ENCODE measurements at places on chromosomes 6 and 20.

DNA sequence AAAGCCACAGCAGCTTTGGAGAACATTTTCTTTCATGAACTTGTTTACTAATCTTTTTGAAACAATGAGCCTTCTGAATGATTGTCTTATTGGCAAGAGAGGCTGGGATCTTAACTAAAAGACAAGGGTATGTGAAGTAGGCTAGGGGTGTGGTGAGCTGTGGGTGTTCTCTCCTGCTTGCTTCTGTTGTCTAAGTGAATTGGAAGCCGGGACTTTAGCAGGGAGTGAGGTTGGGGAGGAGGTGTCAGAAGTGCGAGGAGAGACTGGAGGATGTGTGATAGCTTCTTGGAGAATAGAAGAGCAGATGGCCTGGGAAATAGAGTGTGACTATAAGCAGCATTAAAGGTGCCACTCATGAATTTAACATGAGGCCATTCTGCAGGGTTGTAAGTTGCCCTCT, 562.8 kb downstream of the UTRN start:
- no peak for DNase-seq

- DNase-seq: no peak
These were observed 61.7 kb downstream of the PYGB start for GRCh38 chr20:25309395-25310267.

DNA sequence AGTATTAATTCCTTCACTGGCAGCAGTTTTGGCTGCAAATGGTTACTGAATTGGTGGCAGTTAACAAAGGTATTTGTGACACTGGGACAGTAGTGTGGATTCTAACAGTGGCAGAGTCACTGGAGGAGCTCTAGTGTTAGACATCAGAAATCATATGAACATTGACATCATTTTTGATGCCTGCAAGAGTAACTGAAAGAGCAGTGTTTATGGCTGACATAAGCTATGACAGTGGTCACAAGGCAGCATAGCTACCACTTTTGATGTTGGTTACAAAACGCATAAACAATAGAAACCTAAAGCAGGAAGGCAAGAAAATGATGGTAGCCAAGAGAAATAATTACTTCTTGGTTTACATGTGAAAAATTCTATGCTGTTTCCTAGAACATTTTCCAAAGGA, 326.7 kb upstream of the MAN1A1 start:
- DNase-seq: no peak

GRCh38 chr6:137005073-137005472, 39.7 kb downstream of the IL20RA start:
- no peak for DNase-seq

DNA sequence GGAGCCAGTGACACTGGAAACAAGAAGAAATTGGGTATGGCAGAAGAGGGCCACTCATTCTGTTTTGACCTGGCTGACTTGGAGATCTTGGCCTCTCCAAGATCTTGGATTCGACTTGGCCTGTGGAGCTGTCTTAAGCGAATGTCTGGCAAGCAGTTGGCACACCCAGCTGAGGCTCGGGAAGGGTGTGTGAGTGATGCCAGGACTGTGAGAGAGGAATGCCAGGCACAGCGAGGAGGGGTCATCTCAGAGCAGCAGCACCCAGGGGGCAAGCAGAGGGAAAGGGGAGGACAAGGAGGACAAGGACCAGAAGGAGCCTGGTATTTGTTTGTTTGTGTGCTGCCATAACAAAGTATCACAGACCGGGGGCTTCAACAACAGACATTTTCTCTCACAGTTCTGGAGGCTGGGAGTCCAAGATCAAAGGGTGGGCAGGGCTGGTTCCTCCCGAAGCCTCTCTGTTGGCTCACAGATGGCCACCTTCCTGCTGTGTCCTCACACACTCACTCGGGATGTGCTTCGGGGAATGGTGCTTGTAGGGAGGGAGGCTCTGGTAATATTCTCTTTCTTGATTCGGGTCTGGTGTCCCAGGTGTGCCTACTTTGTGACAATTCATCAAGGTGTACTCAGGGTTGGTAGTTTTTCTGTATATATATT, 33.0 kb downstream of the RPP40 start:
- DNase-seq: no peak

DNA sequence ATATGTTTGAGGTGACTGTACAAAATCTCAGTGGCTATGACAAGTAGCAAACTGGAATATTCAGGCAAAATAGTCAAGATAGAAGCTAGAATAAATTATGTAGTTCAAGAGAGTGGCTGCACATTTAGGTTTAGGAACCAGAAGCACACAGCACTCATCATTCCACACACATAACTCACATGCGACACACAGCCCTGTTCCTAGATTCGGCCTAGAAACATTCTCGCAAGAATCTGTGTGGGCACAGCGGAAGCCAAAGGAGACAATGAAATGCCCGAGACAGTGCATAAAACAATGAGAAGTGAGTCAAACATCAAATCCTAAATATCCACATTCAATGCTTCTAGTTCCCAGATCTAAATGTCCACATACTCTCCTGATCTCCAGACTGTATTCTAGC, 9.5 kb upstream of the SUPT3H start:
- DNase-seq: no peak

DNA sequence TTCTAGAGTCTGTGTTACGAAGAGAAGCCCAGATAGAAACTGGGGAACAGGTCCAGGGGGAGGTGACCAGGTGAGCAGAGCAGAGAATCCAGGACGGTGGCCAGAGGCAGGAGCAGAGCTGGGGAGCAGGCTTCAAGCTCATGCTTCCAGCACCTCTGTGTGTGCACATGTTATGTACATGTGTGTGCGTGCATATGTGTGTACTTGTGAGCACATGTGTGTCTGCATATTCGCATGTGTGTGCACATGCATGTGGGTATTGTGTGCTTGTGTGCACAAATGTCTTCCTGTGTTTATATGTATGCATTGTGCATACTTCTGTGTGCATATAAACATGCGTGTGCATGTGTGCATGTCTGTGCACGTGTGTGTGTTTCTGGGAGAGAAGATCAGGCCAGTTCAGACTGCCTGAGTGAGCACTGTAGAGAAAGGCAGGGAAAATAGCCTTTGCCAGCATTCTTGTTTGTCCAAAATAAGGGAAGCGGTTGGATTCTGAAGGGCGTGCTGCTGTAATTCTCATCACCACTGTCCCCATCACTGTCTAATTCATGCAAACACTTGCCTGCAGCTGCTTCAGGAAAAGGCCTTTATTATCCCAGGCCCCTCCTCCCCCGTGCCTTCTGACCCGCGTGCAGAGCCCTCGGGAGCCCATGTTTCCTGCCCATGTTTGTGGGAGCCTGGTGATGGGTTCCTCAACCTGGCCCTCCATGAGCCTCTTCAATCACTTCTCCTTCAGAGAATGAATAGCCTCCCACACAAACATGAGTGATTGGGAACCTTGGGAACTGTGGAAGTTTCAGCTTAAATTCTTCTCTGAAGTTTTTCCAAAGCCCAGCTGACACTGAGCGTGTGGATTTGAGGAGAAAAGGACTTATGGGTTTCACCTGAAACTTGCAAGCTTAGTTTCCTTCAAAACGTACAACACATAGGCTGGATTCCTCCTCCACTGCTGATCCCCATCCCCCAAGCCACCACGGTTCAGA, 161.7 kb upstream of the AFDN start:
- no peak for DNase-seq

GRCh38 chr20:62388839-62389600, 2.1 kb downstream of the RPS21 start:
- DNase-seq: no peak

DNA sequence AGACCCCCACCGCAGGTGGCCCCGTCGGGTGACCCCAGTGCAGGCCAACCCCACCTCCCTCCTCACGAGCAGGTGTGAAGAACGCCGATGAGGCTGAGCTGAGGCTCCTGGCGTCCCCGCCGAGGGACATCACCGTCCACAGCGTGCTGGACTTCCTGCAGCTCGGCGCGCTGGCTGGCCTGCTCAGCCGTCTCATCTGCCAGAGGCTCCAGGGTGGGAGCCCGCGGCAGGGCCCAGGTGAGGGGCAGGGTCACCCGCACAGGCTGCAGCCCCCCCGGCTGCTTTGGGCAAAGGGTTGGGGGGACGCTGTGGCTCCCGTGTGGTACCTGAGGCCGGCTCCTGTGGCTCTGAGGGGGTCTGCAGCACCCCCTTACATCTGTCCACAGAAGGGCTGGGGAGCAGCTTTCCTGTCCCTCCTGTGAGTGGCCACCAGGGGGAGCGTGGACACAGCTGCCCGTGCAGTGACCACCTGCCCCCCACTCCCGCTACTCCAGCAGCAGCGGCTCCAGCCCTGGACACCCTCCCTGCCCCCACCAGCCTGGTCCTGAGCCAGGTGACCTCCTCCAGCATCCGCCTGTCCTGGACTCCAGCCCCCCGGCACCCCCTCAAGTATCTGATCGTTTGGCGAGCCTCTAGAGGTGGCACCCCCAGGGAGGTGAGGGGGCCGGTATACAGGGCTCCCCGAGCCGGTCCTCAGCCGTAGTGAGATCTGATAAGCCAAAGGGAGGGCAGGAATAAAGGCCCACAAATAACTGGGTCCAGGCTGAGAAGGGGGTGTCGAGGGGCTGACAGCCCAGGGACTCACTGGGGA, 16.5 kb downstream of the COL20A1 start:
- no peak for DNase-seq

DNA sequence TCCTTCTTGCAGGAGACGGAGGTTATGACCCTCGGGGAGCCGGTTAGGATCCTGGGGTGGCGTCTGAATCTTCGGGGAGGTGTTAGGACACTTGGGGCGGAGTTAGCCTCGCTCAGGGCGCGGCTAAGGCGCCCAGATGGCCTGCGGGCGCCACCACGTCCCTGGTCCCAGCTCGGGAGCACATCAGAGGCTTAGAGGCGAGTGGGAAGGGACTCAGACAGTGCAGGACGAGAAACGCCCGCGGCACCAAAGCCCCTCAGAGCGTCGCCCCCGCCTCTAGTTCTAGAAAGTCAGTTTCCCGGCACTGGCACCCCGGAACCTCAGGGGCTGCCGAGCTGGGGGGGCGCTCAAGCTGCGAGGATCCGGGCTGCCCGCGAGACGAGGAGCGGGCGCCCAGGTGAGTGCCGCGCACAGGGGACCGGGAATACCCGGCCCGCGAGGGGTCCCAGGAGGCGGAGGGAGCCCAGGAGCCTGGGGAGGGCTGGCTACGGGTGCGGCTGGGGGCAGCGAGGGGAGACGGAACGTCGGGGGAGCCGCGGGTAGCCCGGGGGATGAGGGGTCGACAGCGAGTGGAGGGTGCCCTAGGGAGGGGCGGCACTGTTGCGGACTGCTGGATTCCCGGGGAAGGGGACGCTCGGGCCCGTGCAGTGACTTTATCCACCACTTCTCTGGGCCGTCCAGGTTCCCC, at the start of gene HCK:
HCK (plus strand) TSS at position 153 of the 688 bp plus-strand sequence.
- no peak for DNase-seq

DNA sequence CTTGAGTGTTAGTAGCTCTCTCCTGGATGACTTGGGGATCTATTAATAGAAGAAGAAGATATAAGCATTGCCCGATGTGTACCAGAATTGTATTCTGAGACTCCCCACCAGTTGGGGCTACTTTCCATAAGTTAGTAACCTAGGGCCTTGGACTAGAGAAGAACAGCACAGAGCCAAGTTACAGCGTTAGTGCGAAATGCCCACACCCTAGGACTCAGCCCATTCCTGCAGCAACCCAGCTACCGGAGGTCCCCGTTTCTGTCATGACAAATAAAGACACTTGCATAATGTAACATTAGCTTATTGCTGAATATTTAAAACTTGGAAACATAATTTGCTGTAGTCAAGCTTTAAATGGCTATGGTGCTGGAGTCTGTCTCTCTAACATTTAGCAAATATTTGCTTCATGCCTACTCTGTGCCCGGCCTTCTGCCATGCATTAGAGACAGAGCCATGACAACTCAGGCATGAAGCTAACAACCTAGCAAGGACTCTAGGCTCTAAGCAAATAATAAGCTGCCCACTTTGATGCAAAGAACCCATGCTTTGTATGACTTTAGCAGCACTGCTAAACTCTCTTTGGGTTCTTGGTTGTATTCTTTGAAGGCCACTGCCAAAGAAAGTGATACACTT, 103.4 kb upstream of the COL21A1 start:
- no peak for DNase-seq

DNA sequence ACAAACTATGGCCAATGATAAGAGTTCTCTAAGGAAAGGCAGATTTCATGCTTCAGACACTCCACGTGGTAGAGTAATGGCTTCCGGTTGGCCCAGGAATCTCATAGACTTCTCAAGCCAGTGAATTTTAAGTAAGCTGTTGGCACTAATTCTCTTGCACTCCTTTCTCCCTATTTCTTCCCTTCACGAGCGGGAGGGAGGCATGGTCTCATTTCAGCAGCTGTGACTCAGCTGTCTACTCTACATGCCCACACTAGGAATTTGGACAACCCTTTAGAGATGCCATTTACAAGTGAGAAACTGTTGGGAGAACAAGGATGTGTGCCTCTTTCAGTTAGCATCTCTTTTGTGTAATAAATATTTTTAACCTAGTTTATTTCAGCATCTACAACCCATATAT, 107.7 kb downstream of the PTPRK start:
- DNase-seq: no peak

GRCh38 chr6:89311853-89312531, 3.1 kb downstream of the GABRR2 start:
- peak; percentile 54 for DNase-seq

- DNase-seq: no peak
These were observed 46.5 kb downstream of the ALDH8A1 start for GRCh38 chr6:134903448-134903847.

DNA sequence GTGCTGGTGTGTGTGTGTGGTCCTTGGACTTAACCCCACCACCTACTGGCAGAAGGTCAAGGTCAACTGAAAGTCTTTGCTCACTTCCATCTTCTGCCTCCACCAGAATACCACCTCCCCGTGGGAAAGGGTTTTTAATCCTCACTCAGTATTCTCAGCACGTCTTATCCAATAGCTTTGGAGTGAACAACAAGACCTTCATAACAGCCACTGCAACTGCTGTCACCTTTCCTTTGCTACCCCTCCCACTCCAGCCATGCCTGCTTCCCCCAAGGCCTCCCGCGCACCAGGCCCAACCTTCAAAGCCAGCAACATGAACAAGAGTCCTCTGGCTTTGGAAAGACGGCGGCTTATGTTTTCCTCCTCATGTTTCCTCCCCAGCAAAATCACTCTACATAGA, 787 bp upstream of the BTN2A2 start:
- DNase-seq: no peak

DNA sequence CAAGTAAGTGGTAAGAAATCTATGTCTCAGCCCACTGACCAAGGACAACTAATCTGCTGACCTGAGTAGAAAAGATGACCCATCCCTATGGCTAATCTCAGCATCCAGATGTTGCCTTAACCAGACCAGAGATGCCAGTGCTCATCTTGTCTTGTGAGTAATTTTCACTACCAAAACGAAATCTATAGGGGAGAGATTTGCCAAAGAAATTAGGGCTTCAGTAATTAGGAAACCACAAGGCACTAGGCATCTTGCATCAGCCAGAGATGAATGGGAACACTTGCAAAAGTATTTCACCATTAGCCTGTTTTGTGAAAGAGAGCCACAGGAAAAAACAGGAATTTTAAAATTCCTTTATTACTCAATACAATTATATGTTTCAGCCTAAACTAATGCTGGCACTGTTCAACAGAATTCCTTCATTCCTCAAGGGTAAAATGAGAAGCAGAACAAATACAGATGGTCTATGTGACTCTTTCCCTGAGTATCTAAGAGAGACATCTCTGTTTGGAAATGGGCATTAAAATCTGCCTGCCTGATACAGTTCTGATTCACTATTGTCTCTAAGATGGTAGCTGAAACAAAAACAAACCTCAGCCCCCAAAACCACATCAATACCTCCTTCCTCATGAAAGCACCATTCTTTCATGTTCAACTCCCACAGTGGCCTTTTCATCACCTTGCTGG, 87.8 kb downstream of the GMDS start:
- DNase-seq: no peak

GRCh38 chr20:1415667-1416468, 23.0 kb upstream of the FKBP1A start:
- DNase-seq: no peak
